ENCODE measurements at places on chromosomes 2 and 18. TPM values are rescaled to one million over a fixed set of nuclear protein-coding genes. Genes with fewer than 3 reads are reported as not detected.

- DNase-seq = no peak
These were observed 89.6 kb upstream of the CCDC68 start for GRCh38 chr18:55048892-55049291.

GRCh38 chr2:29064346-29064715, 10.0 kb downstream of the PCARE start:
- no peak for DNase-seq

- no peak for DNase-seq
These were observed 317.2 kb downstream of the DCC start for GRCh38 chr18:52657043-52657805.

DNA sequence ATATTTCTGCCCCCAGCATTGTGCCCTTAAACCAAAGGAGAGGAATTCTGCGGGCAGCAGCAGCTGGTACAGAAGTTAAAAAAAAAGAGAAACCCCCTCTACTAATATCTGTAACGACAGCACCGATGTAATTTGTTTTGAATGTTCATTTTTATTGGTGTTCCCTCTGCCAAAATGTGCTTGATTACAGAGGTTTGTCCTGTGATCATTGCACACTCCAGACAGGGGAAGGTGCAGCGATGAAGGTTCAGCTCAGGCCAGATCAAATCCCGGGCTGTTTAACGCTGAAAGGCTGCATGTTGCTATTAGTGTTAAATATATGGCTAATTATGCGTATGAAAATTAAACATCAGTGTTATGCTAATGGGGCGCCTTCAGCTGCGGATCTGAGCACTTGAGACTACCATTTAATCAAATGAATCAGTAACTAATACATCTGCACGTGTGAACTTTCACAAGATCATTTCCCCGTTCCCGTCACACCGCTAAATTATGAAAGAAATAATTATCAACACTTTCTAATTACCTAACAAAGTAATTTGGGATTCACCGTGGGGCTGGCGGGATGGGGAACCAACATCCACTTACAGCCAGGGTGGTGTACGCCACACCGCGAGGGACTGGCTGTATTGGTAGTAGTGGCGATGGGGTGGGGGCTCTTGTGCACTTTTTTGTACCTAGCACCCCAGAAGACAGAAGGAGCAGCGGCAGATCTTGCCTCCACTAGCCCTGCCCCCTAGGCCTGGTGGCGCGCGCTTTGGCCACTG, 1.5 kb upstream of the DLX1 start:
- DNase-seq = no peak

DNA sequence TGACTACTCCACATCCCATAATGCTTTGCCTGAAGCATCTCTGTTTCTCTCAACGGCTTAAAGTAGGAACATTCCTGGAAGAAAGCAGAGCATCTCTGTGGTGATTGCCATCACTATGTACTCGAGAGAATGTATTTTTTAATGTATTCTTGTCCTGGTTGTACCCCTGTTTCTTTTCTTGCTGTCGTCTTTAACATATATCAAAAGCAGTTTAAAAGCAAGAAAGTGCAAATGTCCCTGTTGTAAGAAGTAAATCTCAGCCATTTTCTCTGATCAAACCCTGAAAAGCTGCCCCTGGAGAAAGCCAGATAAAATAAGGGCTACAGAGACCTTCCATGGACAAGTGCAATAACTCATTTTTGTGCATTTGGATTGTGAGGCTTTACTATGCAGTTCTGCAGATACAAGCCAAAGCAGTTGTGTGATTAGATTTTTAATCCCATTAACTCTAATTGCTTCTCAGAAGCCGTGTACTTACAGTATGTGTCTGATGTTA, 70.8 kb downstream of the XIRP2 start:
- DNase-seq = no peak

Gene CCDC102B
- polyA plus RNA-seq = 6.8 TPM

Gene INHBB
- polyA plus RNA-seq = 0.04 TPM
